ENCODE measurements at places on chromosomes 11 and 22.

DNA sequence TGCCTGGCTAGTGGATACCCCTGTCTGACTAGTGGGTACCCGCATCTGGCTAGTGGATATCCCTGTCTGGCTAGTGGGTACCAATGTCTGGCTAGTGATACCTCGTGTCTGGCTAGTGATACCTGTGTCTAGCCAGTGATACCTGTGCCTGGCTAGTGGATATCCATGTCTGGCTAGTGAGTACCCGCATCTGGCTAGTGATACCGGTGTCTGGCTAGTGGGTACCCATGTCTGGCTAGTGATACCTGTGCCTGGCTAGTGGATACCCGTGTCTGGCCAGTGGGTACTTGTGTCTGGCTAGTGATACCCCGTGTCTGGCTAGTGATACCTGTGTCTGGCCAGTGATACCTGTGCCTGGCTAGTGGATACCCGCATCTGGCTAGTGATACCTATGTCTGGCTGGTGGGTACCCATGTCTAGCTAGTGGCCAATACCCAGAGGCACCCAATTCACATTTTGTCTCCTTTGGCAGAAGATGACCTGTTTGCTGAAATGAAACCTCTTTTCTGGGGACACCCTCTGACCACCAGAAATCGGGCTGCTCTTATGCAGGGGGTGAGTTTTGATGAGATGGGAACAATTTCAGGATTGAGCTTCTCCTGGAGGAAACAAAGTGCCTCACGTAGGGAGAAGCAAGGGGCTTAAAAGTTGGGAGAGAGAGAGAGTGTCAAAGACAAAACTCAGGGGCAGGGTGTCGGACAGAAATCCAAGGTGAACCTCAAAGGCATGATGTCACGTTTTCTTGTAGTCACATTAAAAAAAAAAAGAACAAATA lies 63.4 kb downstream of the SMIM38 start:
- no peak for DNase-seq

DNA sequence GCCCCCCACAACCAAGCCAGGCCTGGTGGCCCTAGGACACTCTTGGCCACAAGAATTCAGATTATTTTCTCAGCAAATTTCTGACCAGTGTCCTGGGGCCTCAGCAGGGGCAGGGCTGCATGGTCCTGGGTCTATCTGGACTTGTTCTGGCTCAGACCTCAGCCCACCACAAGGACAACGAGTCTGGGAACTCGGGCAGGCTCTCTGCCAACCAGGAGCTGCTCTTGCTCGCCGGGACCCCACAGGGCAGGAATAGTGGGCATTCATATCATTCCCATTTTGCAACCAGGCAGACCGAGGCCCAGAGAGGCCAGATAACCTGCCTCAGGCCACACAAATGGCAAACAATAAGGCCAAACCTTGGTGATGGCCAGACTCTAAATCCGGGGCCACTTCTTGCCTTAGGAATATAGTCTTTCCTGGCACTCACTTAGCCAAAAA lies 75.4 kb upstream of the WNT7B start:
- DNase-seq, result no peak

GRCh38 chr11:57904376-57904775 lies 119.3 kb upstream of the OR9Q1 start:
- no peak for DNase-seq

DNA sequence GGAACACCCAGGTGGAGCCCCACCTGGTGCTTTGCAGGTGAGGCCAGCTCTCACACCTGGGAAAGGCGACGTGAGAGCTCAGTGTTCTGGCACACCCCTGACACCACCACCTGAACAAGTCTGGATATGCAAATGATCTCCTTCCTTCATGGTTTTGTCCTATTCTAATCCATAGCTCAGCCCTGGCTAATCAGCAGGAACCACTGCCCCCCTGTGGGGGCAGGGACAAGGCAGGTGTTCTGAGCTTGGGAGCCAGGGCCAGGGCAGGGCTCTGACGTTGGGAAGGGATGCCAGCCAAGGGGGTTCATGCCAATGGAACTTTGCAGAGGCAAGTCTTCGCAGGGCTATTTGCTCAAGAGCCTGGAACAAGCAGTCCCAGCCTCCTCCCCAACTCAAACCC lies 144.2 kb downstream of the TRIM29 start:
- DNase-seq, result no peak

GRCh38 chr11:116300232-116300631 lies 472.6 kb downstream of the BUD13 start:
- no peak for DNase-seq

- DNase-seq, result peak; percentile 87
Observed at GRCh38 chr11:61814958-61815789, 1.6 kb downstream of the FADS1 start.

DNA sequence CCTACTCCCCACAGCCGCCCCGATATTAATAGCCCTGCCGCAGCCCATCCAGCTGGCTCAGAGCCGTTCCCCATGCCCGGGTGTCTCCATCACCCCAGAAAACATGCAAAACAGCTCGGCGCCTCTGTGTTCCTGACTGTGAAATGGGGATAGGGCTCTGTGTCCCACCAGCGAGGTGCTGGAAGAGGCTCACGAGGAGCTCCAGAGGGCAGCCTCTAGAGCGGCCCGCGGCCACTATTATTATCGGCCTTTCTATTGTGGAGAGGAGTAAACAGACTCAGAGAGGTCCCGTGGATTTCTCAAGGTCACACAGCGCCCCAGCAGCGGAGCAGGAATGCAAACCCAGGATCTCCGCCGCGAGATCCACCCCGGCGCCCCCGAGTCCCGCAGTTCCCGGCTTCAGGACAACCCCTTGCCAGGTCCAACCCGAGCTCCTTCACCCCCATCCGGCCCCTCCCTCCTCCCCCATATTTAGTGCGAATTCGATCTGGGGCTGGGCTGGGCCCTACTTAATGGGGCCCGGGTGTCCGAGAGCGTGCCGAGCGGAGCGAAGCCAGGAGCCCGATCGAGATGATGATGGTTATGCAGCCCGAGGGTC lies at the start of gene ACTN3:
Gene ACTN3 (plus strand): TSS at position 536 of the 598 bp plus-strand sequence. CDS start 35 bp downstream, at position 571.
- no peak for DNase-seq

DNA sequence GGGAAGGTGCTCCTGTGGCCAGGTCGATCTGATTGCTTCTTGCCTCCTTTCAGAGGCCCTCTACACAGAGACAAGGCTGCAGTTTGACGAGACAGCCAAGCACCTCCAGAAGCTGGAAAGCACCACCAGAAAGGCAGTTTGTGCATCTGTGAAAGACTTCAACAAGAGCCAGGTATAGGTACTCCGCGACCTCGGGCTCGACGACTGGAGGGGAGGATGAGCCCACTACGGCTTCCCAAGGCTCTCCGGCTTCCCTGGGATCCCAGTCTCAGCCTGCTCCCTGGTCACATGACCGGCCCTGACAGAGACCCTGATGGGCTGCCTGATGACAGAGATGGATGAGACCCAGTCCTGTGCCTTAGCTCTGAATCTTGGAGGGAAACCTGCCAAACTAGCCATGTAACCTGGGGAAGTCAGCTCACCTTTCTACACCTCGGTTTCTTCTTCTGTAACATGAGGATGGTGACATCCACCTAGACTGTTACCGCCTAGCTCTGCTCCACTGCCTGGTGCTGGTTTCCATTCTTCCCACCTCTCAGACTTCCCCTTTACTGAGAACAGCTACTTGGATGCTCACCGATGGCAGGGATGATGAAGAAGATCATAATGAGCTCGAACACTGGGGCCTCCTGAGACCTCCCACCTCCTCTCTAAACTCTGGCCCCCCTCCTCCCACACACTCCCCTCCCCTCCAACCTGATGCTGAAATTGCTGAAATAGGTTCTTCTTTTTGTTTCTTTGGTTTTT lies 8.9 kb downstream of the RIBC2 start:
- DNase-seq, result no peak

DNA sequence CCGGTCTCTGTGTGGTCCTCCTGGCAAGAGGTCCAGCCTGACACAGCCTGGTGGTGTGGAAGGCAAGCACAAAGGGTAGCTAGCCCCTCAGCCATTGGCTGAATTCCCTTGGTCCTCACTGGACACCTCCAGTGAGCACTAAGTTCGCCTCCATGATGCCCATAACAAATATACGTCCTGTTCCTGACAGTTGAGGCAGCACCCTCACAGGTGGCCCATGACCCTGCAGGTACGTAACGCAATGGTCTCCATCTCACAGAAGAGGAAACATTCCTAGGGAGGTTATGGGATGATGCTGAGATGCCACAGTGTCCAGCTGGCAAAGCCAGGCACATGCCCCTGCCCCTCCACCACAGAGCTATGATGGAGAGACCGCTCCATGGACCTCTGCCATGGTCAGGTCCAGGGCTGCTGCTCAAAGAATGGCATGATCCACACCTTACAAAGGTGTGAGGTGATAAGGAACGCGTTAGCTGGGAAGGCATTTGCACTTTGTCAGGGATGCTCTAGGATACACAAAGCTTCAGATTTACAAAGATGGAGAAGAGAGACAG lies 1.4 kb upstream of the GNAZ start:
- no peak for DNase-seq

- no peak for DNase-seq
Observed at GRCh38 chr22:43128928-43129424, 14.2 kb downstream of the MCAT start.
